ENCODE measurements at places on chromosomes 2 and 18.

DNA sequence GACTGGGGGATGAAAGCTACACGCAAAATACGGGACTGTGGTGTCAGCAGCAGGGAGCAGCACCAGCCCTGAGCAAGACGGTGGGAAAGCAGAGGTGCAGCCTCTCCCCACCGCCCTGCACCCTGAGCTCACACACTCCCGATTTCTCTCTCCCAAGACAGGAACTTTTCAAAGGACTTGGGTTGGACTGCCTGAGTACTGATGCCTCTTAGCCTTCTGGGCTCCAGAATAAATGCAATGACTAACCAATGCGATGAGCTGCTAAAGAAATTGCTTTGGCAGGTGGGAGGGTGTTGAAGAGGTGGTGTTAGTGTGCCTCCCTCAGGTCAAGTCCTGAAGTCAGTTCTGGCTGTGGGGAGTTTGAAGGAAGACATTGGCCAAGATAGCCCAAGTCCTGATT, 9.6 kb downstream of the TRIM54 start:
- no peak for DNase-seq

GRCh38 chr2:64213532-64214275, 69.5 kb upstream of the PELI1 start:
- no peak for DNase-seq

DNA sequence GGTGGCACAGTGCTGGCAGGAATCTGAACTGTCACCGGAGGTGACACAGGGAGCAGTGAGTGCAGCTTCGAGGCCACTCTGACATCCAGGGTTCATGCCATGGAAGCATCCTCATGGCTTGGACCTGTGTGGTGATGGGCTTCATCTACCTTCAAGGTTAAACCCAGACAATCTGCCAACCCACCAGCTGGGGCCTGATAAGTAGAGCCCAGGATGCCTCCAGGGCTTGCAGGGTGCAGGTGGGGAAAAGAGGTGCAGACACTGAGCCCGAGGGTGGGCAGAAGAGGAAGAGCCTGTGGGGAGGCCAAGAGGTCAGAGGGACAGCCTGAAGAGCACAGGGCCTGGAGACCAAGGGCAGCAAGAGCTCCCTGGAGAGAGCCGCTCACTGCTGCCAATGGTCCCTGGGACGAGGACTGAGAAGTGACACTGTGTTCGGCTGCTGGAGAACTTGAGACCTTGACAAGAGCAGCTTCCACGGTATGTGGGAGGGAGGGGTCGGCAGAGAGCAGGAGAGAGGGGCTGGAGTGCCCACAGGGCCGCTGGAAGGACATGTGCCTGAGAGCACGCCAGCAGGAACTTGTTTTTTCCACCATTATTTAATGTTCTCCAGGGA, 8.1 kb upstream of the HES6 start:
- no peak for DNase-seq

GRCh38 chr2:186544255-186544675, 45.6 kb upstream of the ITGAV start:
- DNase-seq, result peak; percentile 92

Measured in trophoblast cell (in vitro differentiated cells and primary cell).